ENCODE measurements at places on chromosomes 6 and 20.

- no peak for DNase-seq
Observed at GRCh38 chr6:29483186-29483585, 4.6 kb downstream of the MAS1L start.

DNA sequence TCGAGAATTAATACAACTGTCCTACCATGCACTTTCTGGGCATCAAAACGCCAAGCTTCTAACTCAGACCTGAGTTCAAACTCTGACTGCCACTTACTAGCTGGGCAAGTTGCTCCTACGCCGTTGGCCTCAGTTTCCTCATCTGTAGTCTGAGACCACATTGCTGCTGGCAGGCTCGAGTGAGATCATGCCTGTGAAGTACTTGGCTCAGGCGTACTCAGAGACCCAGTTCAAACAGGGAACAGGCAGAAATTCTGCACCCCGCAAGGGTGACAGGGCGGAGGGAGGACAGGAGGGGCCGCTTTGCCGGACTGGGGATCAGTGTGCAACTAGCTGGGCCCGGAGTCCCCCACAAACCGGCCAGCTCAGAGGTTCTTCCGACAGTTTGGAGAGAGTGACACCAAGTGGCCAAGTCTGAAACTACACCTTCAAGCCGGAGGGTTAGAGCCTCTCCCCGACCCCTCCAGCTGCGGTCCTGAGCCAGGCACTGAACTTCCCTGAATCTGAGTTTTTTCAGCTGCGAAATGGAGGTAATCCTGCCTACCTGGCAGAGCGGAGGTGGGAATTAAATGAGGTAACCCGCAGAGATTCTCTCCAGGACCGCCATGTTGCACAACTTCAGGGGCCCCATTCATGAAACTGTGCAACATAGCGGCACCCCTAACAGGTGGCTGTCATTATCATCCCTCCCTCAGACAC, 46.0 kb upstream of the PTPN1 start:
- peak; percentile 83 for DNase-seq

GRCh38 chr6:165200178-165200577, 109.2 kb downstream of the C6orf118 start:
- no peak for DNase-seq

- DNase-seq, result peak; percentile 33
Observed at GRCh38 chr20:33915726-33916331, 77.9 kb upstream of the RALY start.

- DNase-seq, result no peak
Observed at GRCh38 chr6:113679051-113679450, 178.1 kb upstream of the MARCKS start.

DNA sequence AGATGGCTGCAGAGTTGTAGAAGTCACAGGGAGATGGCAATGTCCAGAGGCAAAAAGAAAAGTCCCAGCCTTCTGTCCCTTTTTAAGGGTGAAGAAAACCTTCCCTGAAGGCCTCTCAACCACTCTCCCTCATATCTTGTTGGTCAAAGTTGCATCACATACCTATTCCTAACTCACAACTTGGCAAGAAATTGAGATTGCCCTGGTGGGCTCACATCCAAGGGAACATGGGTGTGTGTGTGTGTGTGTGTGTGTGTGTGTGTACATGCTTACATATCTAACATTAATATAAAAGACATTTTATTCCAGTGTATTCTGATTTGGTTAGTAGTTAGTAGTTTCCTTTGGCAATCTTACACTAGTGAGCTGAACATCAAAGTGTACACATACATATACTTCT, 144.3 kb upstream of the SALL4 start:
- no peak for DNase-seq

GRCh38 chr6:34955442-34955841, 66.4 kb downstream of the ANKS1A start:
- DNase-seq, result no peak

- no peak for DNase-seq
Observed at GRCh38 chr6:84882768-84883766, 118.7 kb upstream of the TBX18 start.

DNA sequence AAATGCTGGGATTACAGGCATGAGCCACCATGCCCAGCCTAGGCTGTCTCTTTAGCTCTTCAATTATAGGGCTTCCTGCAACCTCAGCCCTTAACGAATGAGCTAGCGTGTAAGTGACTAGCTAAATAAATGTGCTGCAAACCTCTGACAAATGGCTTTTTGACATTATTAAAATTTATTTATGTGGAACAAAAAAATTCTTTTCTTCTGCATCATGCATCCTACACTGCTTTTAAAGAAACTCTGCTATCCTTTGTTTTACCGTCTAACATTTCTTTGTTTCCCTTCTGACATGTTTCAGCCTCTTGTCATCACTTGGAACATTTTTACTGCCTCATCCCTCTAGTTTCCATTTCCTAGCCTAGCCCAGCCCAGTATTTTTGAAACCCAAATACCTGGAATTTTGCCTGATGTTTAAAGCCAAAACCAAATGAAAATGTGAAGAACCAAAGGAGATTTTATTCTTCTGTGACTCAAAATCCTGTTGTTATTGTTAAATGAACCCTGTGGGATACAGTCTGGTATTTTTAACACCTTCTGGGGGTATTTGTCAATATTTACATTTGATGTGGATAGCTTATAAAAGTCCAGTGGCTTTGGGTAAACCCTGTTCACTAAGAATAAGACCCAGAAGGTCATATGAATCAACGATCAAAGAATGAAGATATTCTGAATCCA, 9.5 kb downstream of the NT5E start:
- DNase-seq, result no peak

DNA sequence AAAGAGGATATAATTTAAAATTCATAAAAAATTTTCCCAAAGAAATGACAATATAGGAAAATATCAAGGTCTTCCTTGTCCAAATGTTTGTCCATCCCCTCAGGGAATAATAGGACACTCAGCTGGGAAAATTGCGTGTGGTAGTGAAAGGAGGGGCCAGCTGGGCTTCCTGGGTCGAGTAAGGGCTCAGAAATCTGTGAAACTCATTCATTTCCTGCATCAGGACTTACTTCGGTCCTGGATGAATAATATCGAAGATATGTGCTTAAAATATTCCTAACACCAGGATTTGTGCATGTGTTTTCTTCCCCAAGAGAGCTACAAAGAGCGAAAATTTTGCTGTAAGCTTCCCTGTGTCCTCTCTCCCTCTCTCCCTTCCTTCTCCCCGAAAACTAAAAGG, 118.2 kb upstream of the GJE1 start:
- no peak for DNase-seq

DNA sequence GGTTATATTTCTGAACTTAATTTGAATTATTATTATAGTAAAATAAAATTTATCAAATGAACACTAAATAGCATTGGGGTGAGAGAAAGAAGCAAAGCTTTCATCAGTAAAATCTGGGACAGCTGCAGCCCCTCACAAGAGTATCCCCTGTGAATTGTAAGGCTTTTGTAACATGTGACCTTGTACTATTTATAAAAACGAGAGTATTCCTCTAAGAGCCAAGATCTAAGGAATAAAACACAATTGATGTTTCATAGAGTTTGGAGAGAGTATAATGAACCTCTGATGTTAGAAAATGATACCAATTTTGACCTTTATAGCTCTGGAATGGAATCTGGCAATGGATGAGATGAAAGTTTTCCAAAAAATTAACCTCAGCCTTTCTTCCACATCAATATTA, 617.2 kb upstream of the ID4 start:
- no peak for DNase-seq

GRCh38 chr20:59120491-59120890, 43.1 kb upstream of the ZNF831 start:
- DNase-seq, result no peak

DNA sequence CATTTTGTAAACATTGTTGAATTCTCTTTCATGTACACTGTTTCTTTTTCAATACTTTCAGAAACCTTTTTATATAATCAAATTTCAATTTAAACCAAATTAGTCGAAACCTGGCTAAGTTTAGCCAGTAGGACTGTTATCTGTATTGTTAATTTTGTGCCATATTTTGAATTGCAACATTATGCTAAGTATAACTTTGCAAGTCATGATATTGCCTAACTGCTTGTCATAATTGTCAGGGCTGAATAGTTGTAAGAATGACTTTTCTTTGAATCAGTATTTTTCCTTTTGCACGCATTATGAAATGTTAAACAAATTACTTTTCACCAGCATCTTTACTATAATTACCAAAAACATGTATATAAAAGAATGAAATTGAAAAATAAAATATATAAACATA, 82.7 kb downstream of the SAMD3 start:
- no peak for DNase-seq

DNA sequence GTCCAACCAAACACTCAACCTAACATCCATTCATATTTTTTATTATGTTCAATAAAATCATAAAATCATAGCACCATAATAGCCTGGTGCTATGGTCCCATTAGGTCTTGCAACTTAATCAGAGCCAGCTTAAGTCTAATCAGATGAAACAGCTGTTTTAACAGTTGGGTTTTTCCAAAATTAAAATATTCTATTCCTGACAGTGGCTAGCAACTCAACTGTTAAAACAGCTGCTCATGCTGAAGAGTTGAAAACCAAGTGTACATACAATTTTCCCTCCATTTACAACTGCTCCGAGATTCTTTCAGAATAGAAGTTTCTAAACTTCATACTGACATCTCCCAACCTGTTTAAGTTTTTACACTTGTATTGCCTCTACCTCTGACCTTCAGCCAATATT, 89.5 kb downstream of the UBE3D start:
- DNase-seq, result no peak

DNA sequence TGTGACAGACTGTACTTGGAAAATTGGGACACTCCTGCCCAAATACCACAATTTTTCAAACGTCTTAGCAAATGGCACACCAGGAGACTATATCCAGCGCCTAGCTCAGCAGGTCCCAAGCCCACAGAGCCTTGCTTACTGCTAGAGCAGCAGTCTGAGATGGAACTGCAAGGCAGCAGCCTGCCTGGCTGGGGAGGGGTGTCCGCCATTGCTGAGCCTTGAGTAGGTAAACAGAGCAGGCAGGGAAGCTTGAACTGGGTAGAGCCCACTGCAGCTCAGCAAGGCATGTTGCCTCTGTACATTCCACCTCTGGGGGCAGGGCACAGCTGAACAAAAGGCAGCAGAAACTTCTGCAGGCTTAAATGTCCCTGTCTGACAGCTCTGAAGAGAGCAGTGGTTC, 1003.3 kb upstream of the MAP3K7 start:
- DNase-seq, result peak; percentile 9

DNA sequence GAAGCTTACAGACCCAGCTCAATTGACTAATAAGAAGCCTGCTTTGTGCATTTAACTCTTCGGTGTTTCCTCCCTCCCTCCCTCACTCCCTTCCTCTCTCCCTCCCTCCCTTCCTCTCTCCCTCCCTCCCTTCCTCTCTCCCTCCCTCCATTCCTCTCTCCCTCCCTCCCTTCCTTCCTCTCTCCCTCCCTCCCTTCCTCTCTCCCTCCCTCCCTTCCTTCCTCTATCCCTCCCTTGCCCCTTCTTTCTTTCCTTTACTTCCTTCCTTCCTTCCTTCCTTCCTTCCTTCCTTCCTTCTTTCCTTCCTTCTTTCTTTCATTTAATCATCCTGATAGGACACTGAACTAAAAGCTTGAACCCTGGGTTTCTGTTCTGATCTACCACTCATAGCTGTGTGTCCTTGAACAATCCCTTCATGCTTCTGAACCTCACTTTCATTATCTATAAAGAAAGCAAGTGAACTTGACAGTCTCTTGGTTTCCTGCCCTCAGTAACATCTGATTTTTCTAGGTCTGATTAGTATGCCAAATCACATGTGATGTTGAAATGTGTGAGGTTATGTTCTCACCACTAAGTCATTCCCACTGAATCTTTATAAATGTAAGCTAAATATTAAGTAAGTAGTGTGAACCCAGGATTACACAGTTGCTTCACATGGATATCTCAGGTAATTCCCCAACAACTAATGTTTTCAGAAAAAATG, 132.3 kb upstream of the BMP2 start:
- DNase-seq, result no peak

- DNase-seq, result no peak
Observed at GRCh38 chr20:48381353-48382120, 446.3 kb downstream of the PREX1 start.

DNA sequence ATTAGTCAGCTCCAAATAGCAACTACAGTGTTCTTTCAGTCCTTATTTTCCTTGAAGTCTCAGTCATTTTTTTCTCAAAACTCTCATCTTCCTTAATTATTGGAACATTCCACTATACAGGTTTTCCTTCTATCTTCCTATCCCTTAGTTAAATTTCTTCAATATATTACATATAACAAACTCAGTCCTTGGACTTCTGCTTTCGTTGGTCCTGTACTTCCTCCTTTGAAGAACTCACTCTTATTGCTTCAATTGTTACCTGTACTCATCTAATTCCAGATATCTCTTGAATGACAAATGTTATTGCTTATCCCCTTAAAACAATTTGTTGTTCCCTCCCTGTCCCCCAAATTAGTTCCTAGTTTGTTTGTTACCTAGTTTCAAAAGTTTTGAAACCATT, 67.7 kb upstream of the NOTCH4 start:
- no peak for DNase-seq

- DNase-seq, result no peak
Observed at GRCh38 chr6:15413466-15414234, 167.8 kb downstream of the JARID2 start.

- no peak for DNase-seq
Observed at GRCh38 chr6:18263418-18264218, 712 bp downstream of the DEK start.

GRCh38 chr6:135525594-135525993, 28.1 kb upstream of the AHI1 start:
- DNase-seq, result no peak

DNA sequence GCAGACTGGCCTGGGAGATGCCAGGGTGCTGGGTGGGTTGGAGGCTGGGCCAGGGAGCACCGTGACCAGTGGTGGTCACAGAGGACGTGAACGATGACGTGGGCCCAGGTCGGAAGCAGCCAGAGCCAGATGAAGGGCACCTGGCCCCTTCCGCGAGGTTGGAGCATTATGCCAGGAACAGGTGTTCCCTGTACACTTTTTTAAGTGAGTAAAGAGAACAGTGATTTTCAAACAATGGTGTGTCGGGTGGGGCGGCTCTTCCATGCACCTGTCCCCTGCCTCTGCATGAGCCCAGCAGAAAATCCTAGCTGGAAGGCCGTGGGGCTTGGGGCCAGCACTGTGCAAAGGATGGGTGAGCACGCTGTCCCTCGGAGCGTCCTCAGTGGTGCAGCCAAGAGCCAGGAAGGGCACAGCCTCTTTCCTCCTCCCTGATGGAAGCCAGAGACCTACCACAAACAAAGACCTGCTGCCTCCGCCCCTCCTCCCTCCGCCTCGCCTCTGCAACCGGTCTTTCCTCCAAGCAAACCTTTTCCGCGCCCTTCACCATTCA, 350.5 kb downstream of the ZFAND3 start:
- DNase-seq, result peak; percentile 48
